Naive thymus-derived CD4-positive, alpha-beta T cell (primary cell): ENCODE measurements at places on chromosomes 6 and 20. TPM values are rescaled to one million over a fixed set of nuclear protein-coding genes. Genes with fewer than 3 reads are reported as not detected.

ADGRB3 gene
- not detected for polyA plus RNA-seq

CBLN4 gene
- polyA plus RNA-seq, result not detected

HLA-DOB gene
- polyA plus RNA-seq, result 0.57 TPM

GABBR1 gene
- 2.2 TPM for polyA plus RNA-seq

AIF1 gene
- 182 TPM for polyA plus RNA-seq

BPI gene
- polyA plus RNA-seq, result not detected

HTR1E gene
- not detected for polyA plus RNA-seq

- DNase-seq, result peak; percentile 52
Measured at GRCh38 chr6:47631269-47631772, 67.1 kb upstream of the ADGRF4 start.

- no peak for DNase-seq
Measured at GRCh38 chr6:119676961-119677360, 327.4 kb upstream of the MAN1A1 start.

DNA sequence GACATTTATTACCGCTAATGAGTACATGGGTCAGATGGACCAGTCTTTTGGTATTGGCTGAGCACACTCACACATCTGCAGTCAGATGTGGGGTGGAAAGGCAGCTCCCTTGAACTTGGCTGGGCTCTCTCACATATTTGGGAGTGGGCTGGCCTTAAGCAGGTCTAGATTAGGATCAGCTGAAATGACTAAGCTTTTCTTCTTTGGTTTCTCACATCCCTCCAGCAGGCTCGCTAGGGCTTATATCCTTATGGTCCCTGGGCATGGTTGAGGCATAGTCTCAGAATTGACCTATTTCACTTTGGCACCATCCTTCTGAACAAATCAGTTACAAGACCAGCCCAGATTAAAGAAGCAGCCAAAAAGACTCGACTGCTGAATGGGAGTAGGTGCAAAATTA lies 14.4 kb upstream of the PLCB1 start:
- DNase-seq, result no peak

DNA sequence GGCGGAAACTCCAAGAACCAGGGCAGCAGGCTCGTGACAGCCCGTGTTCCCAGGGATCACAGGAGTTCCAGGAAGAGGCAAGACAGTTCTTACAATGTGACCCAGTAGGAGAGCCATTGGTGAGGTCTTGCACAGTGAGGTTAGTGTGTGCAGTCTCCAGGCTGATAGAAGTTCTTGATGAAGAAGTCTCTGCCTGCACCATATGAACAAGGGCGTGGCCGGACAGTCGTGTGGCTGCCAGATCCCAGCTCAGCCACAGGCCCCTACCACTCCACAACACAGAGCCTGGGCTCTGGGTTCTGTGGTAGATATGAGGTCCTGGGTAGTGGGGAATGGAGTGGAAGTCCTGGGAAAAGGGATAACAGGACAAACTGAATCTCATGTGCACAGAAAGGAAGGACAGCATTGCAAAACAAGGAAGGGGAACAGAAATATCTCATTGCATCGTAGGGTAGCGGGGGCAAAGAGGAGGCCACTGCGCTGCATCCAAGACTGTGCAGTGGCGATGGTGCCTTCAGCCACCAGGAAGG lies 65.2 kb downstream of the STX11 start:
- DNase-seq, result peak; percentile 24

- DNase-seq, result no peak
Measured at GRCh38 chr20:39874049-39874893, 814.8 kb downstream of the MAFB start.

DNA sequence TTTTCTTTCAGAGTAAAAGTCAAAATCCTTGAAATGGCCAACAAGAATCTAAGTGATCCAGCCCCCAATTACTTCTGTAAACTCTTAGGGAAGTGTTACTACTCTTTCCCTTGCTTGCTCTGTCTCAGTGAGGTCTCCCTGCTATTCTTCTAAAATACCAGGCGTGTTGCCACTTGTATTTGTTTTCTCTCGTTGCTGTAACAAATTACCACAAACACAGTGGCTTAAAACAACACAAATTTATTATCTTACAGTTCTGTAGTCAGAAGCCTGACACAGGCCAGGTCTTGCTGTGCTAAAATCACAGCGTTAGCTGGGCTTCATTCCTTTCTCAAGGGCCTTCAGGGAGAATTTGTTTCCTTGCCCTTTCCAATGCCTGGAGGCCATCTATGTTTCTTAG lies 59.9 kb downstream of the HECA start:
- no peak for DNase-seq

- no peak for DNase-seq
Measured at GRCh38 chr6:37285861-37286311, 27.9 kb upstream of the TMEM217 start.

- no peak for DNase-seq
Measured at GRCh38 chr6:24391756-24392405, 10.9 kb upstream of the MRS2 start.

- no peak for DNase-seq
Measured at GRCh38 chr6:135935941-135936601, 84.6 kb downstream of the PDE7B start.

DNA sequence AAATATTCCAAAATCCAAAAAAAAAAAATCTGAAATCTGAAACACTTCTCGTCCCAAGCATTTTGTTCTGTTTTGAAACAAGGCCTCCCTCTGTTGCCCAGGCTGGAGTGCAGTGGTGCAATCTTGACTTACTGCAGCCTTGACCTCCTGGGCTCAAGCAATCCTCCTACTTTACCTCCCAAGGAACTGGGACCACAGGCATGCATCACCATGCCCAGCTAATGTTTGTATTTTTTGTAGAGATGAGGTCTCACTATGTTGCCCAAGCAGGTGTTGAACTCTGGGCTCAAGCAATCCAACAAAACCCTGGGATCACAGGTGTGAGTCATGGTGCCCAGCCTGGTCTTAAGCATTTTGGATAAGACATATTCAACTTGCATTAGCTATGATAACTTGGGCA lies 13.6 kb downstream of the SESN1 start:
- DNase-seq, result no peak
